NCI-H2107 (cell line): ENCODE measurements at places on chromosomes 6 and 20.

DNA sequence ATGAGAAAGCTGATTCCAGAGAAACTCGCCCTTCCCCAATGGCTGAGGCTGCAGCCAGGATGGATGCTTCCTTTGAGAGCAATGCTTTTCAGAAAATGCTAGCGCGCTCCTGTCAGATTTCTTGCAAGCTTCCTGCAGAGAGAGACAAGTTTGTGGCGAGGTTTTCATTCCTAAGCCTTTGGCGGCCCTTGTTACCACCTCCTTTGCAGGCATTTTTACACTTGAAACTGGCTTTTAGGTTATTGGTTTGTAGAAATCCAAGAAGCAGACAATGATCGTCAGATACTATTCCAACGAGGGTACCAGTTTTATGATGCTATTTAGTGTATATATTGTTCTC is 1.1 kb downstream of the FNDC1 start:
- DNase-seq, result no peak

- no peak for DNase-seq
Measured at GRCh38 chr20:17895641-17896171, 72.9 kb downstream of the SNX5 start.

- no peak for DNase-seq
Measured at GRCh38 chr20:63049561-63050221, 42.9 kb upstream of the BHLHE23 start.

DNA sequence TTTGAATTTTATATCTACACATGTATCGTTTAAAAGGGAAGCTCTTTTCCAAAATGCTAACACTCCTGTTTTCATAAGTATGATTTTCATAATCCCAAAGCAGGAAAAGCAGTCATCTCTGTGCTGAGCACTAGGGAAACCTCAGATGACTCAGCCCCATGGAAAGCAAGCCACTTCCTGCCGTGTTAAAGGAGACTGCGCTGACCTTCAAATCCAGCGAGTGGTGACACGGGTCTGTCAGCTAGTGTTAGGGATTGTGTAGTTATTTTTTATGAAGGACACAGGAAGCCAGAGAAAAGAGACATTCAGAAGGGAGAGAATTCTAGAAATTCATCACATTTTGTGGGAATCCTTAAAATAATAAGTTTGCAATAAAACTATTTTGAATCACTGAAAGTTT is 57.0 kb upstream of the CD93 start:
- DNase-seq, result peak; percentile 15

GRCh38 chr6:40194447-40195170 is 260.3 kb upstream of the MOCS1 start:
- DNase-seq, result no peak

DNA sequence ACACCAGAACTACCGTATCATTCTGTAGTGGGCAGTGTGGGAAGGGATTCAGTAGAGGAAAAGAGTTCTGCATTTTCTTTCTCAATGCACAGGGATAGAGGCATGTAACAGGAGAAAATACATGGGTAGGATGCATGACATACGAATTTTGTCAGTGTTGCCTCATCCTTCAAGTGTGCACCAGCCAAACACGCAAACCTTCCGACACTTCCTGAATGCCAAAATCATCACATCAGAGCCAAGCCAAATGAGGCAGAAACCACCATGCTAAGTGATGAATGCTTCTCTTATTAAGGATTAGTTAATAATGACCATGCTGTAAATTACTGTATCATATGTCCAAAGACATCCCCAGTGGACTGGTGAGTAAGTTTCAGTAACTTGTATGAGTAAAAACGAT is 27.3 kb downstream of the RAMACL start:
- DNase-seq, result no peak

DNA sequence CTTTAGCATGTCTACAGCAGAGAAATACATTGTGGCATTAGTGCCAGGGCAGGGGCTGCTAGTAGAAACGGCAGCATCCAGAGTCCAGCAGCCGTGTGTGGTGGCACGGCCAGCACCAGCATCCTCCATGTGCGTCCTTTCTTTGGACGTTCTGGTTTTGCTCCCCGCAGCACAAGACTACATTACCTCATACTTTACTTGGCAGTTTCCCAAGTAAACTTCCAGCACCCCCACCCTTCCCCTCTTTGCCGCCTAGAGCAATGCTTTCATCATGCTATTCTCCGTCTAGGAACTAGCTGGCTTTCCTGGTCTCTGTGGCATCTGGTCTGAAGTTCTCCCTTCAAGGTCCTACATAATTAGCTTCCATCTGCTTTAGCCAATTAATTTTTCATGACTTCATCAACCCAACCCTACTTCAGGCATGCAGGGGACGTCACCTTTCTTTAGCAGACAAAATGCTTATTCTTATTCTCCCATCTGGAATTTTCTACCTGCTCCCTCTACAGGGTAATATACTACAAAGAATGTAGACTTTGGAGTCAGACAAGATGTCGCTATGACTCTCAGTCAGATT is 67.6 kb downstream of the BLOC1S5 start:
- DNase-seq, result no peak

GRCh38 chr6:129709769-129710449 is at the start of gene ARHGAP18:
Gene ARHGAP18 (minus strand): TSS chr6:129710177. CDS start chr6:129710136, 41 bp downstream.
- no peak for DNase-seq

GRCh38 chr20:46938434-46938833 is 43.8 kb downstream of the EYA2 start:
- DNase-seq, result no peak

DNA sequence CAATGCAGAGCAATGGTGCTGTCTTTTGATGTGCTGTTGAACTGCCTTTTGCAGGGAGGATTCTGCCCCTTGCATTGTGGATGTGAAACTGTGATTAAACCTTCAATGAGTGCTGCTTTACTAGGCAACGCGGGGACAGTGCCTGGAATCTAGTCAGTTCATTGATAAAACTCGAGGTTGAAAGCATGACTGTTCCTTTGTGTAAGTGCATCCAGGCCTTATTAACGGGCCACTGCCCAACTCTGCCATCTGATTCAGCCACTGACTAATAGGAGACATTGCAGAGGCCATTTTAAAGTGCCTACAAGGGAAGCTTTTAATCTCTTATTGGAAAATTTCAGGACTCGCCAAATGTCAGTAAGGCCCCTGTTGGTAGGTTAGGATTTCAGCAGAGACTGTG is 49.3 kb downstream of the SLC35F1 start:
- DNase-seq, result no peak

DNA sequence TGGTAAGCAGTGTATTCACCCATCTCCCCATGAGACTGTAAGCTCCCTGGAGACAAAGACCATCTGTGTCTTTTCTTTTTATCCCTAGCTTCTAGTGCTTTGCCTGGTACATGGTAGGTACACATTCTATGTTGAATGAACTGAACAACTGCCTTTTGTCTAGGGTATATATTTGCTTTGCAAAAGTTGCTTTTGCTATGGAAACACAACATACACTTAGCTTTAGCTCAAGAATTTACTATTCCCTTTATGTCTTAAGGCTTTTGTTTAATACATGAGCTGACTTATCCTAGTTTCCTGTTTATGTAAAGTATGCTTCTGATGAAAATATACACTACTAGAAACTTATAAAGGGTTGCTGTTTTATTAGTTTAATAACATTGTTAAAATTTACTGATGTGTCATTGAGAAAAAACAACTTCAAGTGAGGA is 198.2 kb downstream of the PRL start:
- DNase-seq, result no peak

GRCh38 chr6:125584468-125584939 is 164.9 kb upstream of the HEY2 start:
- DNase-seq, result peak; percentile 14
